ENCODE measurements at places on chromosomes 13 and 19.

DNA sequence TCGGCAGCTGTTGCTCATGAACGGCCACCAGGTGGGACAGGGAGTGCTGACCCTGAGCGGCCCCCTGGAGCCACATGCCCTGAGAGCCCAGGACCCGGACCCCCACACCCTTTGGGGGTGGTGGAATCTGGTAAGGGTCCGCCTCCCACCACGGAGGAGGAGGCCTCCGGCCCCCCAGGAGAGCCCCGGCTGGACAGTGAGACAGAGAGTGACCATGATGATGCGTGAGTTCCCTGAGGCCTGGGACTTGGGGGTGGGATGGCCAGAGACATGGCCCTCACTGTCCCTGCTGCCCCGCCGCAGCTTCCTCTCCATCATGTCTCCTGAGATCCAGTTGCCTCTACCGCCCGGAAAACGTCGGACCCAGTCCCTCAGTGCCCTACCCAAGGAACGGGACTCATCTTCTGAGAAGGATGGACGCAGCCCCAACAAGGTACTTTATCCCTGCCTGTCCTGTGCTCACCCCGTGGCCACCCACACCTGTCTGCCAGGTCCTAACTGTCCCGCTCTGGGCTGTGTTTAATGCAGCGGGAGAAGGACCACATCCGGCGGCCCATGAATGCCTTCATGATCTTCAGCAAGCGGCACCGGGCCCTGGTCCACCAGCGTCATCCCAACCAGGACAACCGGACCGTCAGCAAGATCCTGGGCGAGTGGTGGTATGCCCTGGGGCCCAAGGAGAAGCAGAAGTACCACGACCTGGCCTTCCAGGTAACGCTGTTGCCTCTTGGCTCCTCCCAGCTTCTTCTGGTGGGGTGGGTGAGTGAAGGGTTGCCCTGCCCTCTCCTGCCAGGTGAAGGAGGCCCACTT, 14.7 kb upstream of the PRR19 start:
- DNase-seq: no peak

- DNase-seq: no peak
These were observed 450 bp downstream of the SELENOW start for GRCh38 chr19:47778954-47779351.

DNA sequence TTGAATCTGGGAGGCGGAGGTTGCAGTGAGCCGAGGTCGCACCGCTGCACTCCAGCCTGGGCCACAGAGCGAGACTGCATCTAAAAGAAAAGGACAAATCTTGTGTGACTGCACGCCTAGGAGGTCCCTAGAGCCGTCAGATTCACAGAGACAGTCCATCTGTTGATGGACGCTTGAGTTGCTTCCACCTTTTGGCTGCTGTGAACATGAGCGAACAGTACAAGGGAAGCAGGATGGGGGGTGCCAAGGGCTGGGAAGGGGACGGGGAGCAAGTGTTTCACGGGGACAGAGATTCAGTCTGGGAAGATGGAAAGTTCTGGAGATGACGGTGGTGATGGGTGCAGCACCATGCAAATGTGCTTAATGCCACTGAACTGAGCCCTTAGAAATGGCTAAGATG, 78.7 kb downstream of the GNG7 start:
- no peak for DNase-seq

- DNase-seq: no peak
These were observed 53.2 kb downstream of the CRTC1 start for GRCh38 chr19:18736415-18737336.

- no peak for DNase-seq
These were observed 55.9 kb downstream of the DLEU7 start for GRCh38 chr13:50787316-50788195.

All from GM04504 (cell line).